ENCODE measurements at places on chromosomes 16 and 17.

DNA sequence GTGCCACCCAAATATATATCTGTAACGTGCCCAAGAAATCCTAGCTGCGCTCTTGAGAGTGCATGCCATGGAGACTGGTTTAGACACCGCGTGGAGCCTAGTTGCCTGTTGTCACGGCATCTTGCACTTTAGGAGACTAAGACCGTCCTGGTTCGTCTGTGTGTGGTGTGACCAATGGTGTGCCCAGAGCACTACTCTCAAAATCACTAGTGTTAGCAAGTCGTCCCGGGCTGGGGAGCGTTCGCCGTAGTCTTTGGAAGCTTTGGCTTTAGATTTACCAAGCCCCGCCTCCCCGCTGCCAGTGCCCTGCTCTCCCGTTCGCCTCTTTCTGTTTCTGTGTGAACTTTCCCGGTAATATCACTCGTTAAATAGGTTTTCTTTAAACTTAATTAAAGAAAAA lies 27.0 kb downstream of the CLUH start:
- DNase-seq = no peak

- DNase-seq = peak; percentile 35
Measured at GRCh38 chr17:44197980-44198720, 1.5 kb downstream of the ATXN7L3 start.

DNA sequence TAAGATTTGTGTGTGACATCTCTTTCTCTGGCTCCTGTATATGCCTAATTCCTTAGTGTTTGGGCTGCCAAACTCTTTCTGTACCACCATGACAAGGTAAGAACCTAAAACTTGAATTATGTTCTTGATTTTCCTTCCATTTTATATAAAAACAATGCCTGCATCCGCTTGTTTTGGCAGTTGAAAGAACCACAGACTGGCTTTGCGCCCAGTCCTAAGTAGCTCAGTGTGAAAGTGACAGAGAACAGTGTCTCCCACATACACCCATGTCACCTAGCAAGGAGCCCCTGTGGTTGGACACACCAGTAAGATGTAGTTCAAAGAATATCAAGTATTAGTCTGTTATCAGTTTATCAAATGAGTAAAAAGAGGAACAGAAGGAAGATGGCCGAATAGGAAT lies 40.7 kb upstream of the SLC6A2 start:
- DNase-seq = no peak

- DNase-seq = no peak
Measured at GRCh38 chr17:14337596-14338079, 36.8 kb downstream of the HS3ST3B1 start.

GRCh38 chr17:64156670-64157069 lies 26.7 kb upstream of the ERN1 start:
- DNase-seq = no peak
